ENCODE measurements at places on chromosomes 4 and X.

- H3K36me3 ChIP-seq: peaks cover 2% of the 10 kb centered on the region
- H3K4me1 ChIP-seq: no peaks in the 10 kb centered on the region
- H3K4me3 ChIP-seq: no peak overlapping the region
- no peak overlapping the region for H3K27ac ChIP-seq
- H3K27me3 ChIP-seq: no peaks in the 10 kb centered on the region
- no peak for DNase-seq
These were observed 31.2 kb downstream of the BCORL1 start for GRCh38 chrX:130013661-130014060.

DNA sequence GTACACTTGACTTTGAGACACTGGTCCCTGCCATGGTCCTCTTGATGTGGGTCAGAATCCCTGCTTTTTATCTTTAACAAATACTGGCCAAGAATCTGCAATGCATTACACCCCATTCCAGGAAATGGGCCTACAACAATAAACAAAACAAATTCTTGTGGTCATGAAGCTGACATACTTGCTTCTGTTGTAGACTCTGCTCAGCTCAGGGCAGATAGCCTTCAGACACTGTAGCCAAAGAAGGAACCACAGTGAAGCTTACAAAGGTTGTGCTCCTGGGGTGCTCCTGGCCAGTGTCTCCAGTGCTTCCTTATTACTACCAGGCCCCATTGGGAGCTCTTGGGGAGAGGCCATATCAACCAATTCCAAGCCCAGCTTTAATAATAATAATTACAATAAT, 21.8 kb downstream of the KIAA1210 start:
- no peak overlapping the region for H3K4me3 ChIP-seq
- peaks cover 2% of the 10 kb centered on the region for H3K27me3 ChIP-seq

- H3K27ac ChIP-seq: no peak overlapping the region
- peaks cover 10% of the 10 kb centered on the region for H3K4me1 ChIP-seq
- H3K36me3 ChIP-seq: peaks cover 13% of the 10 kb centered on the region
- no peaks in the 10 kb centered on the region for H3K27me3 ChIP-seq
These were observed 53.6 kb downstream of the MBNL3 start for GRCh38 chrX:132435222-132435621.

- H3K27me3 ChIP-seq: no peaks in the 10 kb centered on the region
- H3K36me3 ChIP-seq: no peaks in the 10 kb centered on the region
- no peaks in the 10 kb centered on the region for H3K4me1 ChIP-seq
- no peak for DNase-seq
- no peak overlapping the region for H3K4me3 ChIP-seq
- H3K27ac ChIP-seq: no peak overlapping the region
These were observed 50.0 kb upstream of the MTNR1A start for GRCh38 chr4:186605261-186605865.

DNA sequence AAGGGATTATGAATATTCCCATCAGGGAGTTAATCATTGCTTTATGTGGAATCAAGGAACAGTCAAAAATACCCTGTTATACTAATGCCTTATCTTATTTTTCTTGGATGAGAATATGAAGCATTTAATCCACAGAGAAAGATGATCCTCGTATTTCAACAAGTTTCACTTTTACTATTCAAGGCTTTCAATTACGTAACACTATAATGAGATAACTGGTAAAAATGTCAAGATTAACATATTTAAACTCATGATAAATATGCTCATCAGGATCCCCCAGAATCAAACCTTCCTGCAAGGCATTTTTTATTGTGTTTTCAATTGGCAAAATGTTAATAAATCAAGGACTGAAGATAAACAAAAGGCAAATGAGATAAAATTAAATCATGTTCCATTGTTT, 5.1 kb downstream of the ZXDA start:
- H3K27me3 ChIP-seq: no peaks in the 10 kb centered on the region
- DNase-seq: no peak
- H3K36me3 ChIP-seq: peaks cover 4% of the 10 kb centered on the region
- H3K4me3 ChIP-seq: no peak overlapping the region
- H3K27ac ChIP-seq: no peak overlapping the region

- no peak overlapping the region for H3K27ac ChIP-seq
- no peak overlapping the region for H3K4me3 ChIP-seq
- H3K4me1 ChIP-seq: no peaks in the 10 kb centered on the region
- no peak for DNase-seq
- H3K36me3 ChIP-seq: no peaks in the 10 kb centered on the region
These were observed 146.4 kb upstream of the EDNRA start for GRCh38 chr4:147334478-147334877.

- no peak overlapping the region for H3K27ac ChIP-seq
- DNase-seq: no peak
- H3K4me1 ChIP-seq: no peaks in the 10 kb centered on the region
- H3K4me3 ChIP-seq: no peak overlapping the region
- H3K27me3 ChIP-seq: no peaks in the 10 kb centered on the region
- H3K36me3 ChIP-seq: no peaks in the 10 kb centered on the region
These were observed 521.2 kb downstream of the ANKRD50 start for GRCh38 chr4:124191329-124191728.

DNA sequence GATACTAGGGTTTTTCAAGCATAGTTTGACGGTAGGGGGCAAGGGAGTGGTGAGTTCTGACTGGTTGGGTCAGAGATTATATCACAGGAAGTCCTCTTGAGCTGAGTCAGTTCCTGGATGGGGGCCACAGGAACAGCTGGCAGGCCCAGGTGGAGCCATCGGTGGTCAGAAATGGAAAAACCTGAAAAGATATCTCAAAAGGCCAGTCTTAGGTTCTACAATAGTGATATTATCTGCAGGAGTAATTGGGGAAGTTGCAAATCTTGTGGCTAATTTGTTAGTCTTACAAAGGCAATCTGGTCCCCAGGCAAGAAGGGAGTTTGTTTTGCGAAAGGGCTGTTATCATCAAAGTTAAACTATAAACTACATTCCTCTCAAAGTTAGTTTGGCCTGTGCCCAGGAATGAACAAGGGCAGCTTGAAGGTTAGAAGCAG, 159.3 kb downstream of the PTCHD1 start:
- no peaks in the 10 kb centered on the region for H3K4me1 ChIP-seq
- no peaks in the 10 kb centered on the region for H3K27me3 ChIP-seq
- H3K4me3 ChIP-seq: no peak overlapping the region
- H3K27ac ChIP-seq: no peak overlapping the region

DNA sequence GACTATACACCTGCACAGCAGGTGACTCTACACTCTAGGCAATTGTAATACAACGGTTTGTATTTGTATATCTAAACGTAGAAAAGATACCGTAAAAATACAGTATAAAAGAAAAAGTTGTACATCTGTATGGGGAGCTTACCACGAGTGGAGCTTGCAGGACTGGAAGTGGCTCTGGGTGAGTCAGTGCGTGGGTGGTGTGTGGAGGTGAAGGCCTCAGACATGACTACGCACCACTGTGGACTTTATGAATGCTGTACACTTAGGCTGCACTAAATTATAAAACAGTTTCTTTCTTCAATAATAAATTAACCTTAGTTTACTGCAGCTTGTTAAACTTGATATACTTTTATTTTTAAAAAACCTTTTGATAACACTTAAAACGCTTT, 85.0 kb upstream of the FAT1 start:
- H3K36me3 ChIP-seq: peaks cover 5% of the 10 kb centered on the region
- H3K27me3 ChIP-seq: no peaks in the 10 kb centered on the region
- DNase-seq: no peak
- no peak overlapping the region for H3K27ac ChIP-seq

GRCh38 chr4:77204621-77205020, 47.6 kb downstream of the CCNG2 start:
- no peaks in the 10 kb centered on the region for H3K36me3 ChIP-seq
- peaks cover 11% of the 10 kb centered on the region for H3K4me1 ChIP-seq
- no peak overlapping the region for H3K27ac ChIP-seq
- H3K4me3 ChIP-seq: no peak overlapping the region

- DNase-seq: no peak
- no peak overlapping the region for H3K4me3 ChIP-seq
- H3K4me1 ChIP-seq: peaks cover 7% of the 10 kb centered on the region
- H3K27ac ChIP-seq: no peak overlapping the region
- H3K27me3 ChIP-seq: peaks cover 23% of the 10 kb centered on the region
These were observed 4.8 kb downstream of the CXCL3 start for GRCh38 chr4:74033739-74034138.

DNA sequence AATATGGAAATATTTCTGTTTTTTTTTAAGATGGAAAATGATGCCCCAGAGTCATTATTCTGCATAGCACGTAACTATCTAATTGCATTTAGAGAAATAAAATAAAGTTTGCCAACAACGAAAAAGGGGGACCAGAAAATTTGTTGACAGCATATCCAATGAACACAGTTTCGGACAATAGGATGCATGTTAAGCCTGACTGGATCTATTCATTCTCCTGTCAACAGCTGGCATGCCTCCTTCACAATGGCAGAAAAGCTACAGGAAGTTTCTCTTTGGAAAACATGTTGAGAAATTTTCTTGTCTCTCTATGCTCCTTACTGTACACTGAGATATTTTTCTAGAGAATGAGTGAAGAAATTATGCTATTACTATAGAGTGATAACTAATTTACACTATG, 262.5 kb downstream of the GRID2 start:
- no peak overlapping the region for H3K27ac ChIP-seq
- H3K4me1 ChIP-seq: no peaks in the 10 kb centered on the region
- DNase-seq: no peak
- H3K4me3 ChIP-seq: no peak overlapping the region

- no peaks in the 10 kb centered on the region for H3K27me3 ChIP-seq
- DNase-seq: no peak
- H3K4me3 ChIP-seq: no peak overlapping the region
- H3K4me1 ChIP-seq: no peaks in the 10 kb centered on the region
- no peak overlapping the region for H3K27ac ChIP-seq
These were observed 65.4 kb upstream of the FAM9C start for GRCh38 chrX:13109817-13110216.

GRCh38 chrX:39445336-39445735, 644.1 kb downstream of the MID1IP1 start:
- no peak overlapping the region for H3K27ac ChIP-seq
- H3K27me3 ChIP-seq: no peaks in the 10 kb centered on the region
- H3K4me1 ChIP-seq: peaks cover 40% of the 10 kb centered on the region
- H3K36me3 ChIP-seq: no peaks in the 10 kb centered on the region

DNA sequence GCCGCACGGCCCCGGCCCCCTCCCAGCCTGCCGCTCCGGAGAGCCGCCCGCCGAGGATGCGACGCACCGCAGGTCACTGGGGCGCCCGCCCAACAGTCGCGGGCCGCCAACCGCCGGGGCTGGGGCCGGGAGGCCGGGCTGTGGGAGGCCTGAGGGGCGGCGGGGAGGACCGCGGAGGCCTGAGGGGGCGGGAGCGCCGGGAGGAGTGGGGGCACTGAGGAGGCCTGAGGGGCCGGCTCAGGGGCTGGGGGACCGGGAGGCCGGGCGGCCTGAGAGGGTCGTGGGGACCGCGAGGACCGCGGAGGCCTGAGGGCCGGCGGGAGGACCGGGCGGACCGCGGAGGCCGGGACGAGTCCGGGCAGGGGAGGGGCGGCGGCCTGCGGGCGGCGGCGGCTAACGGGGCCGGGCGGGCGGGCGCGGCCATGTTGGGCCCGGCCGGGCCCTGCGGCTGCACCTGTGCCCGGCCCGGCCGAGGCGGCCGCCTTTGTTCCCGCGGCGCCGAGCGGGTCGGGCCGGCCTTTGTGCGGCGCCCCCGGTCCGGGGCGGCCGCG, 353 bp downstream of the NSD2 start:
- H3K27ac ChIP-seq: no peak overlapping the region
- peaks cover 35% of the 10 kb centered on the region for H3K4me1 ChIP-seq
- no peaks in the 10 kb centered on the region for H3K27me3 ChIP-seq
- DNase-seq: peak; percentile 18
- no peak overlapping the region for H3K4me3 ChIP-seq
- no peaks in the 10 kb centered on the region for H3K36me3 ChIP-seq

GRCh38 chr4:152278505-152279233, 257.2 kb downstream of the FBXW7 start:
- no peak overlapping the region for H3K27ac ChIP-seq
- peaks cover 11% of the 10 kb centered on the region for H3K4me1 ChIP-seq
- DNase-seq: no peak
- no peak overlapping the region for H3K4me3 ChIP-seq

All from naive thymus-derived CD8-positive, alpha-beta T cell (primary cell).